GOT3 (cell line): ENCODE measurements at places on chromosomes 5 and 9.

DNA sequence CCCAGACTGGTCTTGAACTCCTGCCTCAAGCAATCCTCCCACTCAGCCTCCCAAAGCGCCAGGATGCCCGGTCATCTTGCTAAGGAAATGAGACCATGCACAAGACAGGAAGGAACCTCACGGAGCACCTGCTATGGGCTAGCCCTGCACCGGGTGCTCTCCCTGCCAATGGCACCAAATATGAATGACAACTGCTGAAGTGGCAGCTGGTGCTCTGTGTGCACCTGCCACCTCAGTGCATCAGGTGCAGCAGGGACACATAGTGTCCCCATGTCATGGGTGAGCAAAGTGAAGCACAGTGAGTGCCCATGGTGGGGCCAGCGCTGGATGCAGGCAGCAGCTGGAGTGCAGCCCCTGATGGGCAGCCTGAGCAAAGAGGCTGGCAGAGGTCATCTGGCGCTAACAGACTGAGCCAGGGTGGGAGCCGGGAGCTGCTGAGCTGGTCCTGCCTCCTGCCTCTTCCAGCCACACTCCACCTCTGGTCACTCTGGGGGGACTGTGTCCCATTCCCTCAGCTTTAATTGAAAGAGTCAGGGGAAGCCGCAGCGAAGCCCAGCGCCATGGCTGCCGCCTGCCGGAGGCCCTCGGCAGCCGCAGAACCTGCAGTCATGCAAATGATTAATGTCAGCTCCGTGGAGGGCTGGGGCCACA lies 46.4 kb downstream of the BARX1 start:
- no peak for DNase-seq

GRCh38 chr5:143014017-143014651 lies 244.0 kb downstream of the ARHGAP26 start:
- no peak for DNase-seq

GRCh38 chr9:81634915-81635516 lies 54.3 kb downstream of the TLE1 start:
- DNase-seq, result no peak

DNA sequence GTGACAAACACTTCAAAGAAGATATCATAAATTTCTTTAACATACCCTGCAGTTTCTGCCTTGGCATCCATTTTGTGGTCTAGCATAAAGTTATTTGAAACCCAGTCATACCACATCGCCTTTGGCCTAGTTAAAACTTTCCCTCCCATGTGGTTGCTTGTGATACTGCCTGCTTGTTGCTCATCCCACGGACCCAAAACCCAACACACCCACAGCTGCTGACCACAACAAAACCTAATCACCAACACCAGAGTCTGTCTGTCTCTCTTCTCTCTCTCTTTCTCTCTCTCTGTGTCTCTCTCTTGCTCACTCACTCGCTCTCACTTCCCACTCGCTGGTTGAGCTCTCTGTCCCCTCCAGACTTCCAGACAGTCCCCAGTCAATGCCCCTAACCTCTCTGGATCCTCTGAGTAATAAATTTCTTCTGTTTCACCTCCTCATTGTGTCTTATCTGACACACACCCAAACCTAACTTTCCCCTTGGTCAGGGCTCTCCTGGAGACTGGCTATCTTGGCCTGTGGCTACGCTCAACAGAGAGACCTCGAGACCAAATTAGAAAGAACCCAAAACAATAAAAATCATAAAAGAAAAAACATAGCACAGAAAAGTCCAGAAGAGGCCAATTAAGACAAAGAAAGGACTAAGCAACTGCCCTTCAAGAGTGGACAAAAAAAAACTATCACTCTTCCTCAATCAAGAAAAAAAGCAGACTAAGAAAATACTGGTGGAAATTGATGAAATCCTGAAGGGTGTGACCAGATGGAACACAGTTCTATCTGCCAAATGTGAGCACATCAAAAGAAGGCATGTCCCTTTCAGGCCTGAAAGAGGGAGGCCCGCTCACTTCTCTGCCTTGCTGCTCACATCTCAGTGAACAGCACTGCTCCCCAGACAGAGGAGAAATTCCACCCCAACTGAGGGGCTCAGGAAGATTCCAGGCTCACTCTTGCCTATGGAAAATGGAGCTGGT lies 41.5 kb downstream of the TTLL11 start:
- DNase-seq, result no peak

DNA sequence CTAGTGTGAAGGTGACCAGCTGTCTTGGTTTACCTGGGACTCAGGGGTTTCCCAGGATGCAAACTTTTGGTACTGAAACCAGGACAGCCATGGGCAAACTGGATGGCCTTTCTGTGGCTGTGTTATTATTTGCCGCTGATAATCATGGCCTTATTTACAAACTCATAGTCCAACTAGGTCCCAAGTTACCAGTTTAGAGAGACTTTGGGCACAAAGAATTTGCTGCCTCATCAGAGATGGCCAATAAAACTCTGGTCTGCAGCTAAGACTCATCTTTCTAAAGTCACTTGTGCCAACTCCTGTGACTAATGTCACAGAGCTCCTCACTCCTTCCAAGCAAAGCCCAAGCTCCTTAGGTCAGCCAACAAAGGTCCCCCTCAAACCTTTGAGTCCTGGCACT lies 47.5 kb upstream of the PLPP6 start:
- no peak for DNase-seq

DNA sequence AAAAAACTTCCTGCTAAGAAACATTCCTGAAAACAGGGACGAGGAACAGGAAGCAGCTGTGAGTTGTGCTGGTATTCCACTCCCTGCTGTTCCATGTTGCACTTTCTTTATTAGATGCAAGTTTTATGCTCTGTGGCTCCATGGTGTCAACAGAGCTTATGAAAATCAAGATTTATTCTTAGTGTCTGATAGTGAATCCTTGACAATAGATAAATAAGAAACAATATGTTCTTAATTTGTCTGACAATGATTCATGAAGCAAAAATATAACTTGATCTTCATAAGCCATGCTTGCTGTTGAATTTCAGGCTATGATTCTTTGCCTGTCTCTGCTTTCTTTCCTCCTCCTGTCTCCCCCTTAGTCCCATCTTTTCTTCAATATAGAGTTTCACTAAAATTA lies 119.6 kb downstream of the DROSHA start:
- DNase-seq, result no peak

GRCh38 chr5:169942181-169942580 lies 38.1 kb downstream of the INSYN2B start:
- no peak for DNase-seq

DNA sequence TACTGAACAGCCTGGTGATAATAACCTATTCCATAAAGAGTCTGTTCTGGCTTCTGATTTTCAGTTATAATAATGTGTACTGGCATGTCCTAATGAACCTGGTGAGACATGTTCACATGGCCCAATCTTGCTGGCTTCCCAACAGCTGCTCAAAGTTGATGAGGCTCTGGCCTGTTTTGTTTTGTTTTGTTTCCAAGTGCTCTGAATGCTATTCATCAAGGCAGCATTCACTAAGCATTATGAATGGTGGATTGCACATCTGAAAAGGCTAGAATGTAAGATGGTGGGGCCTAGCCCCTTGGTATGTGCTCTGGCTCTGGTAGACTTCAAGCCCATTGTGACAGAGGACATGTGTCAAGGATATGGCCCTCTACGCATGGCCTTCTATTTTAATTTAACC lies 388.5 kb downstream of the PSAT1 start:
- DNase-seq, result no peak

GRCh38 chr5:115541611-115542010 lies 3.0 kb downstream of the FEM1C start:
- DNase-seq, result no peak

DNA sequence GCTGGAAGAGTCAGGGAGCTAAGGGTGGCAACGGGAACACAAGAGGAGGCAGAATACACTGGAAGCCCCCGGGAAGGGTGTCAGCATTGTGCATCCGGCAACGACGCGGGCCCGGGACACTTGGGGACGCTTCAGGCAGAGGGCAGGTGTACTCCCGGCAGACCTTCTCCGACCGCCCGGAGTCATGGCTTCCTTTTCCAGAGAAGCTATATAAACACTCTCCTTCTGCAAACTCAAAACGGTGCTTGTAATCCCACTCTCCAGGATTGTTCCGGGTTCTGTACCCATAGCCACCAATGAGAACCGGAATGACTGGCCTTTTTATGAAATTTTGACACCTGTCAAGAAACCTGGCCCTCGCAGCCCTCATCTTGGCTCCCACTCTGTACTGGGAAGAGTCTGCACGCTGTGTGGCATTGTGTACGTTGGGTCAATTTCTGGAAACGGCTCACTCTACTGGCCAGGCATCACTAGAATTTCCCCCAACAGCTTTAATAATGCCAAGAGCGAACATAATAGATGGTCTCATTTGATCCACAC lies 462 bp upstream of the MCC start:
- no peak for DNase-seq

DNA sequence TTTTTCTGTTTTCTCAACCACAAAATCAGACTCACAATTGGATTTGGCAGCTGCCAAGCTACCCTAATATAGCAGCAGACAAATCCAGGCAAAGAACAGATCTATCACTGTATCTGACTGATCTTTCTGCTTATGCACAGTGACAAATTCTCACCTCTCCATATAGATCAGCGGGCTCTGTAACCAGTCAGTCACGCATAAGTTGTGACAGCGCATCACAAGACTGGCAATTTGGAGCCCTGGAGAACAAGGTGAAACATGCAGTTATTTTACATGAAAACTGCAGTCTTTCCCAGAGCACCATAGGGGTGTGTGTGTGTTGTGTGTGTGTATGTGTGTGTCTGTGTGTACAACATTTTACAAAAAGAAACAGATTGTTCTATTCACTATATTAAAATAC lies 37.7 kb downstream of the RORB start:
- no peak for DNase-seq

DNA sequence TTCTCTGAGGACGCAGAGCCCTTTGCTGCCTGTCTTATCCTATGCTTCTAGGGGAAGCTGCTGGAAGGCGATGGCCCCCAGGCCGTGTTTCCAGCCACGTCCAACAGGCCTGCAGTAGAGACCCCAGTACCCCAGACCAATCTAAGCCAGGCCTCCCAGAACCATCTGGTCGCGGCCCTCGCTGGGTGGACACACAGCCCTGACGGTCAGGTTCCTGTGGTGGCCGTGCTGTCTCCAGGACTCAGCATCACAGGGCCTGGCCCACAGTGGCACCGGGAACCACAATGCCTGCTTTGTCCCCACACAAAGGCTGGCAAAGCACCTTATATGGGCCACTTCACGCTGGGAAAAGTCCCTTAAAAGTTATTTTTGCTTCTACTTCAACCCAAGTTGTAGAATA lies 44.5 kb downstream of the SEMA4D start:
- no peak for DNase-seq

DNA sequence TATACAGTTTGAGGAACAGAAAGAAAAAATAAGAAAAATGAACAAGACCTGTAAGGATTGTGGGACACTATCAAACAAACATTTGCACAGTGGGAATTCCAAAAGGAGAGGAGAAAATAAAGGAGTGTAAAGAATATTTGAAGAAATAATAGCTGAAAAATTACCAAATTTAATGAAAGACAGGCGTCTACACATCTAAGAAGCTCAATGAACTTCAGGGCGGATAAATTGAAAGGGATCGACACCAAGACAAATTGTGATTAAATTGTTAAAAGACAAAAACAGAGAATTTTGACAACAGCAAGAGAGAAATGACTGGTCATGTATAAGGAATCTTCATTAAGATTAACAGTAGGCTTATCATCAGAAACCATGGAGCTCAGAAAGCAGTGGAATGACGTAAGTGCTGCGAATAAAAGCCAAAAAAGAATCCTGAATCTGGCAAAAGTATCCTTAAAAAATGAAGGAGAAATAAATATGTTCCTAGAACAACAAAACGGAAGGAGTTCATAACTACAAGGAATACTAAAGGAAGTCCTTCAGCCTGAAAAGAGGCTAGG lies 3.5 kb upstream of the SLC38A9 start:
- DNase-seq, result no peak

DNA sequence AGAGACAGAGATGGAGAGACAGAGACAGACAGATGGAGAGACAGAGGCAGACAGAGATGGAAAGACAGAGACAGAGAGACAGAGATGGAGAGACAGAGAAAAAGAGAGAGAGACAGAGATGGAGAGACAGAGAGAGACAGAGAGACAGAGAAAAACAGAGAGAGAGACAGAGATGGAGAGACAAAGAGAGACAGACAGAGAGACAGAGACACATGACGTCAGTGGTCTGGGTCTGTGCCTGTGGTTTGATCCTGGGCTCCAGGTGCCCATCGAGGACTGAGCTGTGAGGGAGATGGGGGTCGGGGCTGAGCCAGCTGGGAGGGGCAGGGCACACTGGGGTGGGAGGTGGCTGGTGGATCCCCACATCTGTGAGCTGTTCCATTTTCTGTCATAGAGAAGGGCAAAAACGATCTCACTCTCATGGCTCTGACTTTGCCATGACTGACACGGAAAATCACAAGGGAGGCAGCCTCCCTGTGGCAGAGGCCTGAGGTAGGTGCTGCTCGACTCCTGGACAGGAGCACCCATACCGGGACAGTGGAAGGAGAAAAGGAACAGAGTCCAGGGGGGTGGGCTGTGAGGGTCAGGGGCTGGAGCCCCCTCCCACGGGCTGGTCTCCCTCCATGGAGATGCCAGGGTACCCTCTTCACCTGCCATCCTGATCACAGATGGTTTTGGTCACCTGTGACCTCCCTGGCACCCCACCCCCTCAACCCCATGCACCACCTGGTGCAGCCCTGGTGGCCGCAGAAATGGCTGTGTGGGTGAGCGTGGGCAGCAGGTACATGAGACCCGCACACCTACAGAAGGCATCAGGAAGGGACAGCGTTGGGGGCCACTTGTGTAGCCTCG lies 28.8 kb downstream of the GLT6D1 start:
- DNase-seq, result no peak

DNA sequence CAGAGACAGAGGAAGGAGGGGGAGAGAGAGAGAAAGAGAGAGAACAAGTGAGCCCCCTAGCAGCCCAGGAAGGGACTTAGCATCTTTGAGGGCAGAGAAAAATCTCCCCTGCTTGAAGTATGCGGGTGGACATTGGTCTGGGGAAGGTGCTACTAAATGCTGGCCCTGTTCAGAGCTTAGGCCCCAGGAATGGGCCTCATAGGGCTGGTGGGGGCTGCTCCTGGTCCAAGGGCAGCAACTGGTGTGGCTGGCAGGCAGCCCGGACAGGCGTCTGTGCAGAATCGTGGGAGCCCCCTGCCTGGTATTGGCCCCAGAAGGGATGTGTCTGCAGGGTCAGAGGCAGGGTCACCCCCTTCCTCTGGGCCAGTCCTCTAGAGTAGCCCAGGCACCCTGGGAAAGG lies 47.8 kb upstream of the SUSD3 start:
- DNase-seq, result no peak

GRCh38 chr5:98810206-98810605 lies 36.7 kb downstream of the RGMB start:
- DNase-seq, result no peak

- no peak for DNase-seq
Measured at GRCh38 chr5:33793836-33794549, 97.8 kb downstream of the ADAMTS12 start.

DNA sequence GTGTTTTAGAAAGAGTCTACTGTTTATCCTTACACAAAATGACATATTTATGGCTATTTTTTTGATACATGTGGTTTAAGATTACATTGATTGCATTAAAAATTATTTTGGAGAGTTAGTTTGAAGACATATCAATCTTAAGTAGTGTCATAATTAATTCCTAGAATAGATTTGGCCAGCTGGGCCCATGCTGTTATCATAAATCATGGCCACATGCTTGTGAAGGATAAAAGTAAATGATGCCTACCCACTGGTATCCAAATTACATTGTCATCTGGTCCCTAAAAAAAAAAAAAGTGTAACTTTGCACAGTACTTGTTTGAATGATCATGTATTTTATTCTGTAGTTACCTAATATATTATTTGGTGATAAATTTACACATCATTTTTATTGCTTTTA lies 96.9 kb downstream of the PARP8 start:
- no peak for DNase-seq
